ENCODE measurements at places on chromosomes 4 and X. TPM values are rescaled to one million over a fixed set of nuclear protein-coding genes. Genes with fewer than 3 reads are reported as not detected.
A peak's percentile ranks its signal among the peaks of the same experiment; 100 is the strongest.

DNA sequence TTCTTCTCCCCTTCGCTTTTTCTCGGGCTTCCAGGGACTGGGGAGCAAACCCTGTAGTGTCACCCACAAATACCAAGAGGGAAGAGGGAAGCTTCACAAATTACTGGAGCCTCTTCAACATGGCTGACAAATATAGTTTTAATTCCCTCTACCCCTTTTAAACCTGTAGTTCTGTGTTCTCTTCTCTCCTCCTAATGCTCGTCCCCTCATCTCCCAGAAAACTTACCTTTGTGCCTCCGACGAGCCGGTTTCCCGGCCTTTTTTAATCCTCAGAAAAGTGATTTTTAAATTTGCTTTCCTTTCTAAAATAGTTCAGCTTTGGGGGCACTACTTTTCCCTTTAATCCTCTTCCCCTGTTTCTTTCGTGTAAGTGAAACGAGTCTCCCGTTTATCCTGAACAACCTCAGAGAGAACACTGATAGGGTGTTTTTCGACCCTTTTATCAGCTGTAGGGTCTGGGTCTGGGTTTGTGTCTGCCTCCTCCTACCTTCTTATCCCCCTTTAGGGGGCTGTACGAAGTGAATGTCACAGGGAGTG lies 408 bp downstream of the TET2 start:
- DNase-seq, result no peak

FAM50A gene
- total RNA-seq, result 45.6 TPM

DNA sequence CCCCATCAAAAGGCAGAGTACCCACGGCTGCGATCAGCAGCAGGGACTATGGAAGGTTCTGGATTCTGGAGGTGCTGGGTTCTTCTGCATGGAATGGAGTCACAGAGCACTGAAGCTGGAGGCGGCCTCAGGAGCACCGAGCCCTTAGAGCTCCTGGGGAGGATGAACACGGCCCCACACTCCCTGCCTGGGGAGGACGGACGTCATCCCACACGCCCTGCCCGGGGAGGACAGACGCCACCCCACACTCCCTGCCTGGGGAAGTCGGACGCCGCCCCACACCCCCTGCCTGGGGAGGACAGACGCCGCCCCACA lies 9.9 kb downstream of the LRPAP1 start:
- no peak for DNase-seq

DNA sequence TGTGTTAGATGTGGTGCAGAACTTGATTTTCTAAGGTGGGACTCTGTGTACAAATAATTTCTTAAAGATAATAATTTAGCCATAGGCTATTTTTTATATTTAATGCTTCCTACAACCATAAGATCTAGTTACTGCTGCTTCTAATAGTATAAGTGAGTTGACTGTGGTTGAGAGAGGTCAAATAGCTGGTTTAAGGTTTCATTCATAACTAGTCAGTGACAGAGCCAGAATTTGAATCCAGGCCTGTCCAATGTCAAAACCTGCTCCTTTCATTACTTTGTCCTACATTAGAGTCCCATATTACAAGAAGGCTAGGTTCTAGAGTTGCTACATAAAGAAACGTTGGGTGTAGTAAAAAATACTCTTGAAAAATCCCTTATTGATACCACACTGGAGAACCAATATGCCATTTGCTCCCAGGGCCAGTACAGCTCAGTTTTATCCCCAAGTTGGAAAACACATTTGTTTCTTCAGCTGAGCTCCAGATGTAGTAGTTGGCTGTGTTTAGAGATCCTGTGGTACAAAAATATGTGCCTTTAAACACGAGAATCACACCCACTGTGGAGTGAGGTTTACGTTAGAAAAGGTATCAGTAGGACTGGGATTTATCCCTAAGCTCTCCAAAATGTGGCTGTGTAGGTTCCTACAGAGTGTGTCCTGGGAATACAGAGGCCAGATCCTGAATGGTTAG lies 84.3 kb downstream of the REPS2 start:
- DNase-seq, result no peak

DNA sequence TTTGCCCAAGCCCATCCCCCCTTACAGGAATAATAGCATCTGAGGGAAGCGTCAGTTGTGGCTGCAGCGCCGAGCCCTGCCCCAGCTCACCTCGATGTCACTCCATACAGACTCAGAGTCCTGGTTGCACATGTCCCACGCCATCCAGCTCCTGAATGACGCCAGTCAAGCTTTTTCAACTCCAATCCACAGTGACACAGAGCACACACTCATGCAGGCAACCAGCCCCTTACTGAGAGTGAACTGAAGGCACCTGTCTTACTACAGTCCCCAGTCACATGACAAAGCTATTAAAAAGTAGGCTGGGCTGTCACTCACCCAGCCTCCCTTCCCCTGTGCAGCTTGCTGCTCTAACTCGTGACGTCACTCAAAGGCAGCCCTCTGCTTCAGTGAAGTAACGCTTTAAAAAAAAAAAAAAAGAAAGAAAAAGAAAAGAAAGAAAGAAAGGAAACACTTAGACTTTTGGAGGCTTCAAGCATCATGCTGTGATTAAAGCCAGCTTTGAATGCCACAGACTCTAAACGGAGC lies at the start of gene PPARGC1A:
Gene PPARGC1A, minus strand, starts transcription at position 234 of the 528 bp plus-strand sequence. Its CDS starts 90 bp downstream, at position 144.
- peak; percentile 62 for DNase-seq

DNA sequence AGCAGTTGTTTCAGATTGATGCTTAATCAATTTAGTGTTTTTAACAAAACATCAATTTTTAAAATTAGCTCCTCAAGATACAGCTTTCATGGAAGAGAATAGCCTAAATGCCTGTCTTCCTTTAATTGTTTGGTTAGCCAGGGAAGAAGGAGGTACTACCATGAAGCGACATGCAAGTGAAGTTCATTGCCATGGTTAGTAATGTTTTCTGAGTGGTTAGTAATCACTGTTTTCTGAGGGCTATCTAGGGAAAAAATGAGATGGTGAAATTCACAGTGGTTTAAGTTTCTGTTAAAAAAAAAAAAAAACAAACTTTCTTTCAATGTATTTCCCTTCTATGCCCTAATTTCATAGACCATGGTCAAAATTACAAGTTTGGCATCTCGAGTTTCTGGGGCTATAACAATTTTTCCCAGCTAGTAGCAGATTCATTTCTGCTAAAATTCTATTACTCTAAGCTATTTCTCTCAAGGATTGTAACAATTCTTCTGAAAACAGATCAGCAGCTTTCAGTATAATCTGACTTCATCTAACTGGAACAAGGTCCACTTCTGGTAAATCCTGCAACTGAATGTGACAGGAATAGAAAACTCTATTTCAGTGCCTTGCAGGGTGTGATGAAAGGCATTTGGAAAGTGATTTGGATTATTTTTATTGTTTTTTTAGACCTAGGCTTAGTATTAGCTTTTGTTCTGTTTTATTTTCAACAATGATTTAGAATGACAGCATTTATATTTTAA lies 157.0 kb downstream of the PCDH18 start:
- no peak for DNase-seq

SMIM10L2A gene
- total RNA-seq, result 1.6 TPM
